ENCODE measurements at places on chromosomes 13 and 19. TPM values are rescaled to one million over a fixed set of nuclear protein-coding genes. Genes with fewer than 3 reads are reported as not detected.

DNA sequence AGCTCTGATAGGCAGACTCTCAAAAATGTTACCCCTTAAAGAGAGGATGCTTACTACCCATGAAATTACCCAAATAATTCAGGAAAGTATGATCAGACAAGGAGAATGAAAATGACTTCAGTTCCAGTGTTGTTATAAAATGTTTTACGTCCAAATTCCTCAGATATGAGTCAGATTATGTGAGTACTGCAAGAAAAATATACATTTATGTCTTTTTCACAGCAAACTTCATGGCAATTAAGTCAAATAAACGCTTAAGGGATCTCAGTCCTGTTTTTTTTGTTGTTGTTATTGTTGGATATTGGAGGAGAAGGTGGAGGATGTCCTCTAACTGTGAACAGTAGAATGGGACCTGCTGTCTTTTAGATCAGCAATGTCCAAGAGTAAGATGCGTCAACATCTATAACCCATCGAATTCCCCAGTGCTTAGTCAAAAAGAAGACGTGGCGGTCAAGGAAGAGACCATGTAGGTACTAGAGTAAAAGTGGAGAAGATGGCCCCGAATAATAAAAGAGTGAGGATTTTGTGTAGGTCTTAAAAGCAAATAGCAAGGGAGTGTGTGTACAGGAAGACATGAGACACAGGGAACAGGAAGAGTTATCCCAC is 215.4 kb upstream of the IRS2 start:
- DNase-seq, result no peak
- no peaks in the 10 kb centered on the region for H3K27me3 ChIP-seq
- H3K36me3 ChIP-seq, result no peaks in the 10 kb centered on the region
- no peak overlapping the region for H3K27ac ChIP-seq

DNA sequence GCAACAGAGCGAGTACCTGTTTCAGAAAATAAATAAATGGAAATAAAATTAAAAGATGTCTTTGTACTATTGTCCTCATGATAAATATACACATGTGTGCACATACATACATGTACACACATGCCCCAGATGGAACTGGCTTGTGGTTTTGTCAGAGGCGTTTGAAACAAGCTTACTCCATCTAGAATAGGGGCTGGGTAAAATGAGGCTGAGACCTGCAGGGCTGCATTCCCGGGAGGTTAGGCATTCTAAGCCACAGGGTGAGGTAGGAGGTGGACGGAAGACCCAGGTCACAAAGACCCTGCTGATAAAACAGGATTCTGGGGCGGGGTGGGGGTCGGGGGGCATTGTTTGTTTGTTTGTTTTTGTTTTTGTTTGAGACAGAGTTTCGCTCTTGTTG is 8.1 kb upstream of the SIN3B start:
- peaks cover 3% of the 10 kb centered on the region for H3K36me3 ChIP-seq
- H3K4me1 ChIP-seq, result peaks cover 16% of the 10 kb centered on the region
- no peak overlapping the region for H3K27ac ChIP-seq
- no peaks in the 10 kb centered on the region for H3K27me3 ChIP-seq

- H3K27ac ChIP-seq, result no peak within 1 kb of the TSS
- DNase-seq, result no peak
- peaks cover 13% of the 10 kb centered on the region for H3K27me3 ChIP-seq
- H3K36me3 ChIP-seq, result peaks cover 57% of the 10 kb centered on the region
Observed at GRCh38 chr19:35641515-35642151, at the start of gene ETV2. Gene ETV2, plus strand, starts transcription at chr19:35641745. Its CDS starts 716 bp downstream, at chr19:35642461.

- H3K36me3 ChIP-seq, result no peaks in the 10 kb centered on the region
- H3K4me1 ChIP-seq, result peaks cover 8% of the 10 kb centered on the region
- no peak overlapping the region for H3K27ac ChIP-seq
- no peaks in the 10 kb centered on the region for H3K27me3 ChIP-seq
Observed at GRCh38 chr13:36891752-36892151, 28.3 kb downstream of the SMAD9 start.

Gene SBSN
- not detected for total RNA-seq

DNA sequence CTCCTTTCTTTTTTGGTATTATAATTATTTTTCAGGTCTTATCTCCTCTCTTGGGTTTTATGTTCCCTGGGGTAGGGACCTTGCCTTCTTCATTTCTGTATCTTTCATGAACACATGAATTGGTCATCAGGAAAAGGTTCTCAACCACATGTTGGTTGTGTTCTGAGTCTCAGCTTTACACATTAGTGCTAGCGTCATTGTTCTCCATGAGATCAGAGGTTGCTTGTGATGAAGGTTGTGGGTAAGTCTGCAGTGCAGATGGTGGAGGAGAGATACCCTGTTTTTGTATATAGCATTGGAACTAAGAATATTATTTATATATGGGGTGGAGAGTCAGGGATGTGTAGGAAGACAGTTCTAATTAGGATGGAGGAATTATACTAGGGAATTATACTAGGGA is 24.5 kb upstream of the CEACAM8 start:
- no peak overlapping the region for H3K27ac ChIP-seq
- no peak for DNase-seq
- no peaks in the 10 kb centered on the region for H3K4me1 ChIP-seq
- H3K4me3 ChIP-seq, result no peak overlapping the region
- peaks cover 79% of the 10 kb centered on the region for H3K27me3 ChIP-seq

Gene ERVV-1
- total RNA-seq, result not detected

DNA sequence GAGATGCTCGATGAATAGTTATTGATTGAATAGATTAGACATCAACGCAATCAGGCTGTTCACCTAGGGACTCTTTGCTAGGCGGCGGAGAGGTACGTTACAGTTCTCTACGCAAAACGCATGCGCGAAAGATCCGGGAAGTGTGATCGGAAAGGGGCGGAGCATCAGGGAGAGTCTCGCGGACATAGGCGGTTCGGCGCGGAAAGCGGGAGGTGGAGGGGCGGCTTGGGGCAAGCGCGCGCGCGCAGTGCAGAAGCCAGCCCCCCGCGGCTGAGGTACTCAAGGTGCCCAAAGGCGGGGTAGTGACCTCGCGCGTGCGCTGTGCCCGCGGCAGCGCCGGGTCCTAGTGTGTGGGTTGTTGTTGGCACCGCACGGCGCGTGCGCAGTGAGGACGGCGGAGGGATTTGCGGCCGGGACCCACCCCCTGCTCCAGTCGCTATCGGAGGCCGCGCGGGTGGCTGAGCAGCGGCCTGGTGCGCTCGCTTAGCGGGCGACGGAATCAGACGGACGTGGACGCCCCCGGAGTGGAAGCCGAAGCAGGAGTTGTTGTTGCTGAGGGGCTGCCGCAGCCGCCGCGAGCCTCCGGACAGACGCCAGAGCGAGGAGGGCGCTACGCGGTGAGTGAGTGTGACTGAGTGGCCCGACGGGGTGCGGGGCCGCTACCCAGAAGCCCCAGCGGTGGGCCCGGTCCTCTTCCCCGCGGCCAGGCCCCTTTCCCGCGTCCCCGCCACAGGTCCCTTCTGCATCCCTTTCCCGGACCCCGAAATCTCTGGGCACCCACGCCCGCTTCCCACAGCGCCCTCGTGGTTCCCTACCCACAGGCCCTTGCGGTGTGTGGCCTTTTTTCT is at the start of gene SNRNP70:
Gene SNRNP70 (plus strand): TSS at position 432 of the 848 bp plus-strand sequence. CDS start 964 bp downstream, outside the sequence.
- H3K27me3 ChIP-seq, result no peaks in the 10 kb centered on the region
- peaks cover 30% of the 10 kb centered on the region for H3K4me1 ChIP-seq
- peaks cover 57% of the 10 kb centered on the region for H3K36me3 ChIP-seq
- H3K27ac ChIP-seq, result peak within 1 kb of the TSS; percentile 93

DNA sequence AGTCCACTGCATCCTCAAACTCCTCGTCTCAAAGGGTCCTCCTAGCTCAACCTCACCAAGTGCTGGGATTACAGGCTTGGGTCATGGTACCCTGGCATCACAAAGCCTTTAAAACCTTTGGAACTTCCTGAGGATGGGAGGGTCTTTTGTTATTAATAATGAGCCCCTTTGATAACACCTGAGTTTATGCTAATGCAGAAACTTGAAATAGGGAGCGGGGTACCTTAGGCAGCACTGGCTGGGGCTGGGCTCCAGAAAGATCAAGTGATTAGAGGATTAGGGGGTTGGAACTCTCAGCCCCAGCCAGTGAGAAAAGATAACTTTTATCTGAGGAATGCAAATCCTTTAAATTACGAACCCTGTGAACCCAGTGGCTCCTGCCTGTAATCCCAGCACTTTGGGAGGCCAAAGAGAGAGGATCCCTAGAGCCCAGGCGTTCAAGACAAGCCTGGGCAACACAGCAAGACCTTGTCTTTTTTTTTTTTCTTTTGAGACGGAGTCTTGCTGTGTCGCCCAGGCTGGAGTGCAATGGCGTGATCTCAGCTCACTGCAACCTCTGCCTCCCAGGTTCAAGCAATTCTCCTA is 9.3 kb upstream of the PSPC1 start:
- peaks cover 9% of the 10 kb centered on the region for H3K36me3 ChIP-seq
- H3K27ac ChIP-seq, result no peak overlapping the region
- H3K27me3 ChIP-seq, result no peaks in the 10 kb centered on the region
- no peak overlapping the region for H3K4me3 ChIP-seq

GRCh38 chr13:113452942-113453901 is at the start of gene ADPRHL1:
Gene ADPRHL1, minus strand, starts transcription at chr13:113453488. Its CDS starts 51 bp downstream, at chr13:113453437.
- H3K27ac ChIP-seq, result no peak within 1 kb of the TSS
- H3K4me3 ChIP-seq, result no peak within 1 kb of the TSS
- H3K4me1 ChIP-seq, result peaks cover 6% of the 10 kb centered on the region
- no peak for DNase-seq
- H3K27me3 ChIP-seq, result no peaks in the 10 kb centered on the region
- H3K36me3 ChIP-seq, result peaks cover 10% of the 10 kb centered on the region

Gene ZNF541
- not detected for total RNA-seq

- DNase-seq, result no peak
- H3K4me3 ChIP-seq, result no peak overlapping the region
- H3K27me3 ChIP-seq, result no peaks in the 10 kb centered on the region
- no peaks in the 10 kb centered on the region for H3K36me3 ChIP-seq
- no peaks in the 10 kb centered on the region for H3K4me1 ChIP-seq
Observed at GRCh38 chr13:23547000-23547590, 23.1 kb upstream of the TNFRSF19 start.

- no peak for DNase-seq
- no peaks in the 10 kb centered on the region for H3K27me3 ChIP-seq
- H3K36me3 ChIP-seq, result peaks cover 28% of the 10 kb centered on the region
- H3K4me1 ChIP-seq, result no peaks in the 10 kb centered on the region
Observed at GRCh38 chr19:6374711-6375410, 872 bp downstream of the PSPN start.

DNA sequence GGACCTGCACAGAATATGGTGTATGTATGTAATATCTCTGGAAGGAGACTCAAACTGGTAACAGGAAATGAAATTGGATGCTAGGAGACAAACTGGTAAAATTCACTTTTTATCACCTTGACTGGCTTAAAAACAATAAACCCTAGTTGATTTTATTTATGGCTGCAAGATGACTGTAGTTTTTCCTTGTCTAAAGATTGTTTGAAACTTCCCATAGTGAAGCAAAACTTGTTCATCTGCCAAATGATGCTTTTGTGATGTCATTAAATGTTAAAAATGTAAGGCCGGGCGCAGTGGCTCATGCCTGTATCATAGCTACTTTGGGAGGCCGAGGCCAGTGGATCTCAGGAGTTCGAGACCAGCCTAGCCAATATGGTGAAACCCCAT is 2.5 kb upstream of the ECH1 start:
- H3K36me3 ChIP-seq, result peaks cover 99% of the 10 kb centered on the region
- DNase-seq, result no peak
- no peak overlapping the region for H3K27ac ChIP-seq
- peaks cover 34% of the 10 kb centered on the region for H3K4me1 ChIP-seq
- H3K4me3 ChIP-seq, result no peak overlapping the region
- H3K27me3 ChIP-seq, result no peaks in the 10 kb centered on the region

- H3K4me3 ChIP-seq, result peak overlapping the region; percentile 96
- H3K4me1 ChIP-seq, result peaks cover 12% of the 10 kb centered on the region
- H3K36me3 ChIP-seq, result peaks cover 19% of the 10 kb centered on the region
- DNase-seq, result no peak
- no peaks in the 10 kb centered on the region for H3K27me3 ChIP-seq
- peak overlapping the region; percentile 84 for H3K27ac ChIP-seq
Observed at GRCh38 chr19:37077501-37077933, 716 bp upstream of the ZNF420 start.

DNA sequence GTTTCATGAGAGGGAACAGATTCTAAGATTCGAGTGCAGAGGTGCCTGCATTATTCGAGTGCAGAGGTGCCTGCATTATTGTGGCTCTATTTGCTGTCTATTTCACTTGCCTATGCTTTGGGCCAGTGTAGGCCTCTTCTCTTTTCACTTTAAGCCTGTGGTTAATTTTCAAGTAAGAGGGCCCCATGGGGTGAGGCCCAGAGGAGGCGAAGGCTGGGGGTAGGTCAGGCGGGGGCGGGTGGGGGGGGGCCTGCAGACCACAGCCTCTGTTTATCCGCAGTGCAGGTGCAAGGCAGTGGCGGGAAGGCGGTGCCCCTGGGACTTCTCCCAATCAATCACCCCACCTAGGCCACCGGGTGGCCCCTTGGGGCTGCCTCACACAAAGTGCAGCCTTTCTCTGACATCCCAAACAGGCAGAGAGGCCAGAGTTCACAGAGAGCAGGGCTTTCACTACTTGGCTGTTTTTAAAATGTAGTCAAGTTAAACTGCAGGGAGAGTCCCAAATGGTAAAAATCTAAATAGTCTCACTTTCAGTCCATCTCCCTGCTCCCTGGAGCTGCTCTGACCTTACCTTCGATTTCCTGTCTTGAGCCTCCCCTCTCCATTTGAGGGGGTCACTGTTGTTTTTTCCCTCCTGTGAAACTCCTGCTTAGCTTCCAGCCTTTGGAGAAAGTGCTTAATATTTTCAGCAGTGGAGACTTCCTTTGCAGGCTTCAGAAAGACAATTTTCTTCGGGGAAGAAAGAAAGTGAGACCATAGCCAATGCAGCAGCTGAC is 249.0 kb downstream of the DLEU7 start:
- no peak overlapping the region for H3K4me3 ChIP-seq
- H3K27me3 ChIP-seq, result peaks cover 13% of the 10 kb centered on the region
- H3K4me1 ChIP-seq, result no peaks in the 10 kb centered on the region
- no peaks in the 10 kb centered on the region for H3K36me3 ChIP-seq

DNA sequence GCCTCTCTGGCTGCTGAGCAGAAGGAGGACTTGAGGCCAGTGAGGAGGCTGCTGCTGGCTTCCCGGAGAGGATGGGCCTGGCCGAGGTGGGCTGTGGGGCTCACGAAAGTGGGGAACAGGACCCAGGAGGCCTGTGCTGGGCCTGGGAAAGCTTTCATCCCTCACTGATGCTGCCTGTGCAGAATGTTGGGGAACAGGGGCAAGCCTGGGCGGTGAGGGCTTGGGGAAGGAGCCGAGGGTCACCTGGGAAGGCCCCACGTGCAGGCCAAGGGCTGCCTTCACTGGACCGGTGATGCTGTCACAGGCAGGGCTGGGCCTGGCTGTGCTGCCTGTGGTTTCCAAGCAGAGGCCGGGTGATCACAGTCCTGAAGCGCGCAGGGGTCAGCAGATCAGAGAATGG is 9.4 kb downstream of the AP1M1 start:
- H3K4me1 ChIP-seq, result no peaks in the 10 kb centered on the region
- H3K4me3 ChIP-seq, result no peak overlapping the region
- DNase-seq, result no peak
- no peaks in the 10 kb centered on the region for H3K27me3 ChIP-seq

DNA sequence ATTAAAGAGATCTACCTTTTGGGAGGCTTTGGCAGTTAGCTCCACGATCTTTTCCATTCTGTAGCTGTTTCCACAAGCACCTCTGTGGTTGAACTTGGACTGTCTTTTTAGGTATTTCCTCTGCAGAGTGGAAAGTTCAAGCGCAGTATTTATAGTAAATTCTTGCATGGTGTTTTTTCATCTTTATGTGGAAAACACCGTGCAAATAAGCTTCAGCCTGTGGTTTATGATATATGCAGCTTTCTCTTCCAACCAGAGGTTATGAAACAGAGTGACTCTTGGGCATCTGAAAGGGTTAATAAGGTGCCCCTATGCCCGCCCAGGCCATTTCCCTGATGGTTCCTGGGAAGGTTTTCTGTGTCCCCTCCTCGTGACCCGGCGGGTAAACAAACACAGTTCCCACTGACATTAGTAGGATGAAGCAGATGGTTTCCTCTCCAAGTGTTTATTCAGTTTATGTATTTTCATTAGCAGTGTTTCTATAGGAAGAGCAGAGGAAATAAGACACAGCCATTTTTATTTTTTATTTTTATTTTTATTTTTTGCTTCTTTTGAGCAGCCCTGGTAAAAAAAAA is 39.7 kb upstream of the RNF113B start:
- peaks cover 3% of the 10 kb centered on the region for H3K36me3 ChIP-seq
- no peak for DNase-seq
- H3K27me3 ChIP-seq, result no peaks in the 10 kb centered on the region
- H3K27ac ChIP-seq, result no peak overlapping the region
- H3K4me1 ChIP-seq, result no peaks in the 10 kb centered on the region
